Bronchial epithelial cell (primary cell): ENCODE measurements at places on chromosomes 2 and 18.

DNA sequence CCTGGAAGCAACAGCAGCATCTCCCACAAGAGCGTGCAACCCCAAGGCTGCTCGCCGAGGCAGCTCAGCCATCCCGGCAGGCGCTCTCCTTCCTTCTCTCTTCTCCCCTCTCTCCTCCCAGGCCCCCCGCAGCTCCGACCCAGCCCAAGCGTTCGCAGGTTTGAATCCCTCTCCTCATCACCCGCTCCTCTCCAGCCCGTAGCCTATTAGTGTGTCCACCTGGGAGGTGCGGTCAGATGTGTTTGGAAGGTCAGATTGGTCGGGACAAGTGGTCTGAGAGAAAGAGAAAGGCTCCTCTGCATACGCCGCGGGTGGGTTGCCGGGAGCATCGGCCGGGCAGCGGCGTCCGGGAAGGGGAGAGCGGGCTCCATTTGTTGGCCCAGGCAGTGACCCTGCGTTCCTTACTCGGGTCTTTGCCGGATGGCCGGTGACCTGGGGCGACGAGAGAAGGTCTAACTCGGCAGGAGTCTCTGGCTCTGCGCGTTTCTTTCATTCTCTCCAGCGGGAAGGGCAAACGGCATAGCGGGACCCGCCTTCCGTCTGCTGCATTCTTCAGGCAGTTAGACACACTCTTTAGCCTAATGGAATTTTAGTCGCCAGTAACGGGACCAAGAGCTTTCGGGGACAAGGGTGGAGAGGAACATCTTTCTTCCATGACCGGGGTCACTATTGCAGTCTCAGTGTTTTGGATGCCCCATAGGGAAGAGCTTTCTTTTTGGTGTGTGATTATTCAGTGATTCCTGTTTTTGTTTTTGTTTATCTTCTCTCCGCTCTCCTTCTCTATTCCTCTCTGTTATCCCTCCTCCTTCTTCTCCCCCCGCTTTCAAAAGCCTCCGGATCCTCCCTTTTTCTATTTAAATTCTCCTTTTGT lies 1.1 kb upstream of the TMEFF2 start:
- peak; percentile 10 for DNase-seq

DNA sequence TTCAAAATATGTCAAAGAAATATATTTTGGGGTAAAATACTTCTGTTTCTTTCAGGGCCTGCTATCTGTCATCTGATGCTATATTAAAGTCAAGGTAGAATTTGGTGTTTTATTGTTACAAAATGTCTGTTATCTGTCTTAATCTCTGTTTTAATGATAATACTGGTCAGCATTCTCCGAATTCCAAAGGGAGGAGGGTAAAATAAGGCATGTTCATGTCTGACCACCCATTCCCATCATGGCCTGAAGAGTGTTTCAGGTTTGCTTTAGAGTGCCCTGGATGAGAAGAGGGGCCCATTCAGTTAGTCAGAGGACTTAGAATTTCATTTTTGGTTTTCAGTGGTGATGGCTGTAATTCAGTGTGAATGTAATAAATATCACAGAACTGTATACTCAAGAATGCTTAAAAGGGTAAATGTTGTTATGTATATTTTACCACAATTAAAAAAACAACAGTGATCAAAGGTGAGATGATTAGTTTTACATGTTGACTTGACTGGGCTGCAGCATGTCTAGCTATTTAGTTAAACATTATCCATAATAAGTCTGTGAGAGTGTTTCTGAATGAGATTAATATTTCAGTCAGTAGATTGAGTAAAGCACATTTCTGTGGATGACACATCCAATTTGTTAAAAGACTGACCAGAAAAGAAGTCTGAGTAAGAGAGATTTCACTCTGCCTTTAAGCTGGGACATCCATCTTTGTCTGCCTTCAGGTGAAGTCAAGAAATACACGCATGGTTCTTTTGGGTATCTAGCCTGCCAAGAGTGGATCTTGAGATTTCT lies 467.9 kb upstream of the SYT4 start:
- DNase-seq, result no peak

DNA sequence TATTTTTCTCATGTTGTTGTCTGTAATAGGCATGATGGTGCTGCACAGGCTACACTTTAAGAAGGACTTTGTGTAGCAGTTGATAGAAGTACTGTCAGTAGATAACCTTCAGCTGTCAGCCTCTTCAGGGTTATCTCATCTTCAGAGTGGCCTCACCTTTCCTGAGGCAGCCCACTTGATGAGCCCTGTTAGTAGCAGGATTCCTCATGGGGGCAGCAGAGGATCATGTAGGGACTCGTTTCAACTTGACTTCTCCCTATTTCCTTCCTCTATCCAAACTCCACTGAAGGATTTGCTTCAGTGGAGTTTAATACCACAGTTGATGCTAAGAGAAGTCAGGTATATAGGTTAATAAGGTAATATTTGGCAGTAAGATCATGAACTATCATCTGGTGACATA lies 530.3 kb upstream of the FSIP2 start:
- peak; percentile 49 for DNase-seq

DNA sequence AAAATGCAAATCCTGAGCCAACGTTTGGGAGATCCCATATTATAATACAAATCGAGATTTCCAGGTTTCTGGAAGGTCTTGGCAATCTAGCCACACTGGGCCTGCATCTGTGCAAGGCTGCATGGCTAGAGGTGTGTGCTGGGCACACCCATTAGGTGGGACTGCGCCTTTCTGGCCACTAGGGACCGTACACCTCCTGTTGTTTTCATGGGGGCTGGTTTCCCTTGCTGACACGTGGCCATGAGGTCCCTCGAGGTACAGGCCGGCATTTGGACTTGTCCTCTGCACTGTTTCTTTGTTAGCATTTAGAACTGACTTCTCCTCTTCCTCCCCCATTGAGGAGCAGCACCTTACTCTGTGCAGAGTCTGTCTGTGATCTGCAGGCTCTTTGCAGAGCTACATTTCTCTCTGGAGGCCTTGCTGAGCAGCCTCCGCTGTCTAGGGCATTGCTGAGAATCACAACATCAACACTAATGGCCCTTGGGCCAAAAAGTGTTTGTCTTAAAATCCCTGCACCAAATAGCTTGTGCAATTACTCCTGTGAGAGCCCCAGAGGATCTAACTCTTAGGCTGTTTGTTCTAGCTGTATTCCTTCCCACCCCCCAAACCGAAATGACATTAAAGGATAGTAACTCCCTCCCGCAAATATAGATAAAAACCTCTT lies 131.2 kb downstream of the NEDD4L start:
- DNase-seq, result no peak

DNA sequence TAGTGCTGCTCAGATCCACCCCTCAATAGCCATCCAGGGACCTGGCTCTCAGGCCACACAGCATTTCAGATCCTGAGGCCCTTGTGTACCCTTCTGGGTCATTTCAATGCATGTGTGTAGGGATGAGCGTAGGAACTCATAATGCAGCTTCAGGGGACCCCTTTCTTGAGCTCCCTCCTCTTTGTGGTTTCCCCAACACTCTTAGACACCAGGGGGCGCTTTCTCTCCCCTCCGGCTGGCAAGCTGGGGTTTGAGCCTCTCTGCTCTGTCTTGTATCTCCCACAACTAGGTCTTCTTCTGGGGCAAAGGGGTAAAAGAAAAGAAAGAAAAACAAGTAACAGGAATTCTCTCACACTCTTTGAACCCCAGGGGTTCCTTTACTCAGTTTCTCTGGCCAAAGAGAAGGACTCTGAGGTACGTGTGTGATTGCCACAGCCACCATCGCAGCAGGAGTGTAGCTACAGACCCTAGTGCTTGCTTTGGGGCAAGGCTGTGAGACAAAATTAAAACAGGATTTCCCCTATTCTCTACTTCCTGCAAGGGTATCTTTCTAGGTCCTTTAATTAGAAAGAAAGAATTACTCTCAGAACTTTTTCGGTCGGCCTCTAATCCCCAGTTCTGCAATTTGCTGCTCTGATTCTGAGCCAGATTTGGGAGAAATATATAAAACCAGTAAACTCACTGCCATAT lies 38.0 kb downstream of the CABYR start:
- peak; percentile 38 for DNase-seq

DNA sequence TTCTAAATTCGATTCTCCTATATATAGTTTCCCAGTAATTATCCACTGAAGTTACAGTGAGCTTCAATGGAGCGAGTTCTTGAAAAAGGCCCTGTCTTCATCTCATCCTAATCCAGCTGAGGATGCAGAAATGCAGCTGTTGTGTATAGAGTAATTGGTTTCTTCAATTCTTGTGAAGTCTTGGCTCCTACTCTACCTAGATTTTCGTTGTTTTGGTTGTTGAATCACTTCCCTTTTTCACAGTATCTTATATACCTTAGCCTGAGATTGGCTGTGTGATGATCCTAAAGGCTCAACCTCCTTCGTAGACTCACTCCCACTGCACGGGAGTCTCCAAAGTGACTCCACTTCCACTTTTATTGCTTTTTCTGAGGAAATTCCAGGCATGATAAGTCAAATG lies 280.4 kb downstream of the PARD3B start:
- no peak for DNase-seq

- DNase-seq, result no peak
Observed at GRCh38 chr2:23751747-23752265, 175.1 kb downstream of the ATAD2B start.

GRCh38 chr2:54081574-54081973 lies 33.8 kb upstream of the ACYP2 start:
- DNase-seq, result peak; percentile 100
